ENCODE measurements at places on chromosomes 12 and 14. TPM values are rescaled to one million over a fixed set of nuclear protein-coding genes. Genes with fewer than 3 reads are reported as not detected.

DNA sequence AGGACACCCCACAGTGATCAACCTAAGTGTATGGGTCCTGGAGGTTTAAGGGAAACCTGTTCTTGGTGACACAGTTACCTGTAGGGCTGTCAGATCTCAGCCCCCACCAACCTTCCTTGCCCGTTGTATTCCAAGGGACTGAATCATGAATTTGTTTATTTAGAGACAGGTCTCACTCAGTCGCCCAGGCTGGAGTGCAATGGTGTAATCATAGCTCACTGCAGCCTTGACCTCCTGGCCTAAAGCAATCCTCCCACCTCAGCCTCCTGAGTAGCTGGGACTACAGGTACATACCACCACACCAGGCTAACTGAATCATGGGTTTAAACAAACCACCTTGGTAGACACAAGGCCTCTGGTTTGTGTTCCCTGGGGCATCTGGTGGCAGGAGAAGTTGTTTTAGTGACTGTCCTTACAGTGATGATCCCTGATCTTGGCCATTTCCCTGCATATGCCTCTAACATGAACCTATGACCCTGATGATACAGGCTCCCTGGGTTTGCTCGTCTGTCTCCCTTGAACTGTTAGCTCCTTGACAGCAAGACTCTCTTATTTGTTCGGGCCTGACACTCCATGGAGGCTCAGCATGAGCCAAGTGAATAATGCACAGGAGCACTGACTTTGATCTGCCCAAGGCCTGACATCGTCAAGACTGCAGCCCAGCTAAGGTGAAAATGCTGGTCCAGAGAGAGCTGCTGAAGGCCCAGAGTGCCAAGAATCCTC, 47.9 kb downstream of the PITPNM2 start:
- DNase-seq, result no peak

DNA sequence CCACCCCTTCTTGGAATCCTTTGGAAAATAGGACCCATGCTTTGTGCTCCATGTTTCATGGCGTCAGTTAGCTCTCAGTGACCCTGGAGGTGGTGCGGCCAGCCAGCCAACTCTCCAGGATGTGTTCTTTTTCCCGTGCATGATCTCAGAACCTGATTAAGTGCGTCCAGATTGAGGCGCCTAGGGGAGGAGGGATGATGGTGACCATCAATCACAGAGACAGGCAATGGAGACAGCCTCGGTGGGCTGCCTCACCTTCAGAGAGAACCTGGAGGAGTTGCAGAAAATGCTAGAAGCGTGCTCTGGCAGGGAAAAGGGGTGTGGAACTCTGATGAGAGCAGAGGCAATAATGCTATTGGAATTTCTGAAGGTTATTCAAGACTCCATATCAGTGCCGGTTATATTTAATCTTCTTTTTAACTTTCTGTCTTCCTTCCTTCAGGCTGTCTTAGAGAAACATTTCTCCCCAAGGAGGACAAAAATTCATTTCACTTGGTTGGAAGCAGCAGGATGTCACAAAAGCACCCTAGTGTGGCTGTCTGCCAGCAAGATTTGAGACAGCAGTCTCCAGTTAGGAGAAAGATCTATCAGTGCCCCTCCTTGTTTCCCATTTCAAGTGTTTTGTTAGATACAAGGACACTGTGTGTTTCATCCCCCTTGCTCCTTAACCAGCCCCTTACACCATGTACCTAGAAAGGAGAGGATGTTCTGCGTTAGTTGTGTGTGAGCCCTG, 53.3 kb upstream of the IGF1 start:
- DNase-seq, result no peak

- DNase-seq, result no peak
Measured at GRCh38 chr14:36346052-36346451, 25.6 kb upstream of the MBIP start.

DNA sequence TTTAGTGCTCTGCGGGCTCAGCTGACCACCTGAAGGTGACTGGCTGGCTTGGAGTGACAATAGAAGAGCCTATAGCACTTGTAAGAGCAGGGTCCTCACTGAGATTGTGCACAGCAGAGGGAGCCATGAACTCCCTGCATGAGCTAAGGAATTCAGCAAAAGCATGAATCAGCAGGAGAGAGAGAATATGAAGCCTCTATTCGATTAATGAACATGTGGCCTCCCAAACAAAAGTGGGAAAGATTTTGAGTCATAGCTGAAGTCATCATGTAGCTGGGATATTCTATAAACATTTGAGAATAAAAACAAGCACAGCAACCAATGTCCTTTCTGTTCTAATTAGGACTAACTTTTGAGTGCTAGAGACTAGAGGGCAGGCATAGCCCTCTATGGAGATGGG, 626.6 kb downstream of the DIO2 start:
- no peak for DNase-seq

The CFAP251 gene
- total RNA-seq, result 0.60 TPM

The ANP32D gene
- total RNA-seq, result not detected
